H9 (cell line): ENCODE measurements at places on chromosomes 1 and 21. TPM values are rescaled to one million over a fixed set of nuclear protein-coding genes. Genes with fewer than 3 reads are reported as not detected.
A peak's percentile ranks its signal among the peaks of the same experiment; 100 is the strongest.

DNA sequence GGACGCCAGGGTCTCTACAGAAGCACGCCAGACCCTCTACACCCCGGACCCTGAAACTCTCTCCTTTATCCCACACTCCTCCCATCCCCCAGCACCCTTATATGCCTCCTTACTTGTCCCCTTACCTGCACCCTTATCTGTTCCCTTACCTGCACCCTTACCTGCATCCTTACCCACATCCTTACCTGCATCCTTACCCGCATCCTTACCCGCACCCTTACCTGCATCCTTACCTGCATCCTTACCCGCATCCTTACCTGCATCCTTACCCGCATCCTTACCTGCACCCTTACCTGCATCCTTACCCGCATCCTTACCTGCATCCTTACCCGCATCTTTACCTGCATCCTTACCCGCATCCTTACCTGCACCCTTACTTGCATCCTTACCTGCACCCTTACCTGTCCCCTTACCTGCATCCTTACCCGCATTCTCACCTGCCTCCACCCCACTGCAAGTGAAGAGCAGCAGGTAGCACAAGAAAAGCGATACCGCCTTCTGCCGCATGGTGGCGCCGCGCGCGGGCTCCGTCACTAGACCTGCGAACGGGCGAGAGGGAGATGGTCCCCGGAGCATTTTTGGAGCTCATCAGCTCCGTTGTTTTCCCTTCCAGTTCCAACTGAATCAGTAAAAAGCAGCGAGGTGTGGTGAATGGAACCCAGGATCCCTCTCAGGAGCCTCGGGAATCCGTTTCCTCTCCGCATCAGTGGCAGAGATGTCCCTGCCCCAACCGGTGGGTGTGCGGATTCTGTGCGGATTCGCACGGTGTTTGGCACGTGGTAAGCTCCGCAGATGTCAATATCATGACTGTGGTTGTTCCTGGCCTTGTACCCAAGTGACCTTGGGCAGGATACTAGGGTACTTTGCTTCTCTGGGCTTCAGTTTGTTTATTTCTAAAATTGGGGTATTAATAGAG, 2.9 kb downstream of the IFI6 start:
- no peaks in the 10 kb centered on the region; the same call in 1 of the 2 replicates for H3K27me3 ChIP-seq
- no peak overlapping the region for H3K27ac ChIP-seq
- H3K4me1 ChIP-seq = no peaks in the 10 kb centered on the region; the same call in 1 of the 2 replicates
- no peaks in the 10 kb centered on the region for H3K36me3 ChIP-seq

Gene OR2L5
- not detected in 2 replicates for total RNA-seq

Gene SLC45A1
- total RNA-seq = 0.63 and 1.1 TPM in 2 replicates

DNA sequence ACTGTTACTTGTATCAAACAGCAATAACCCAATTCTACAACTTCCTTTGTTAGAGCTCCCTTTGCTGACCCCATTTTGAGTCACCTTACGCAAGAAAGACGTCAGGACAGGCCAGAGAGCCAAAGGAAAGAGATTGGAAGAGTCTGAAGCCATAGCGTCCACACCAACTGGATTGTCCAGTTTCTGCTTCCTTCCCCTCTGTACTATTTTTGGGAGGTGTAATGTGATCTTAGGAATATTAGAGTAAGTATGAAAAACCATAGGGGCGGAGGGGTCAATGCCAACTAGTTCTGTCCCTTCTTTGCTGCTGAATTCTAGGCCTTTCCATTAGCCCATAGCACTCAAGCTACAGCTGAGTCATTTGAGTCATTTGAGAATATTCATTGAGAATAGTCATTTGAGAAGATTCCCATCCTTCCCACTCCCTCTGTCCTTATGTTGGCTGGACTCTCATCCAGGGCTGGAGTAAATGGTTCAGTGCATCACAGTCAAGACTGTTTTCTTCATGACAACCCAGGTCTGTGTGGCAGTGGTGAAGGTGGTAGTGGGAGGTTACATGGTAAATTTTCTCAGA, 14.8 kb upstream of the NFIA start:
- H3K27ac ChIP-seq = no peak overlapping the region
- H3K4me3 ChIP-seq = no peak overlapping the region
- no peaks in the 10 kb centered on the region for H3K27me3 ChIP-seq

Gene NTMT2
- total RNA-seq = 0.28 TPM in 1 of 2 replicates, not detected in the other

DNA sequence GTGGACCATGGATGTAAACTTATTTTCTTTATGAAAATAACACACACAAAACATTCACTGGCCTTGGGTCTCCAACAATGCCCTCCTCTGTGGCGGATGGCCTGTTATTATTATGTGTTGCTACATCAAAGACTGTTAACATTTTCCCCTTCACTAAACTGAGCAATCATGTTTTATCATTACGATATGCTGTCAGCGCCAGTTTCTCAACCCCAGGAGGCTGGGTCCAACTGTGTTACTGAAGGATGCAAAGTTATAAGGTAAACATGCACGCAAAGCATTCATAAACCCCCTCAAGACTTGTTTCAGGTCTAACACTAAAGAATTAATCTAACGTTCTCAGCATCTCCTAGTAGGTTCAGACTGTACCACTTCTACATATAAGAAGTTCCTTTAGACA, 6.0 kb upstream of the DUSP10 start:
- no peaks in the 10 kb centered on the region for H3K27me3 ChIP-seq
- DNase-seq = no peak
- H3K36me3 ChIP-seq = no peaks in the 10 kb centered on the region
- H3K27ac ChIP-seq = no peak overlapping the region

DNA sequence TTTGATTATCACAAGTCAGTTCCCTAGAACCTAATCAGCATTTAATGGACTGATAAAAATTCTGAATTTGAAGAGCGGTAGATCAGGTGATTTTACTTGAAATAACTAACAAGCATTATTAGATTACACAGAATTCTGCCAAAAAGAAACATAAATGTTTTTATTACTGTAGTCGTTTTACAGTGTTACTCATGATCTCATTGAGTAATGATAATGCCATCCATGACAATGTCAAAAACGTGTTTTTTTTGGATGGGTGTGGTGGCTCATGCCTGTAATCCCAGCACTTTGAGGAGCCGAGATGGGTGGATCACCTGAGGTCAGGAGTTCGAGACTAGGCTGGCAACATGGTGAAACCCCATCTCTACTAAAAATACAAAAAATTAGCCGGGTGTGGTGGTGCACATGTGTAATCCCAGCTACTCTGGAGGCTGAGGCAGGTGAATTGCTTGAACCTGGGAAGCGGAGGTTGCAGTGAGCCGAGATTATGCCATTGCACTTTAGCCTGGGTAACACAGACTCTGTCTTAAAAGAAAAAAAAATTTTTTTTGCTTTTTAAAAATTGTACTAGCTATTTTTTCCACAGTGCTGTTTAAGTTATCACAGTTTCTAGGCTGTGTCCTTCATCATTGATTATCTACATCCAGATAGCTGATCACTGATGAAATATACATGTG, 56.6 kb downstream of the LAMC1 start:
- H3K4me3 ChIP-seq = no peak overlapping the region
- no peaks in the 10 kb centered on the region for H3K36me3 ChIP-seq
- H3K4me1 ChIP-seq = no peaks in the 10 kb centered on the region
- no peak for DNase-seq
- H3K27ac ChIP-seq = no peak overlapping the region
- no peaks in the 10 kb centered on the region for H3K27me3 ChIP-seq

DNA sequence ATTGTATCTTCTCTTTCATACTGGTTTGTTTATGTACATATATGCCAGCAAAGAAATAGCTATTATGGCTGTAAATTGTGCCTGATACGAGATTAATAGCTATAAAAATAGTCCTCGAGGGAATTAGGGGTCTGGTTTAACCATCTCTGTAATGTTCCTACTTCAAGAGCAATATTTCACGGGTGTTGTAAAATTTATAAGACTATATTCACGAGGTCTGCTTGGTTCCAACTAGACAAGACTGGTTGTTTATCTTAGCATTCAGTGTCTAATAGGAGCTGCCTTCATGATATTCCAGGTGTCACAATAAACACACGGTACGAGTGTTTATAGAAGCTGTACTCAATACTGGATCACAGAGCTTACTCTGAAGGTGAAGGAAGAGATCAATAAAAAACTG, 389.9 kb downstream of the SIPA1L2 start:
- no peaks in the 10 kb centered on the region; the same call in 1 of the 2 replicates for H3K27me3 ChIP-seq
- no peak for DNase-seq
- peaks cover 7% of the 10 kb centered on the region; the same call in 1 of the 2 replicates for H3K36me3 ChIP-seq

DNA sequence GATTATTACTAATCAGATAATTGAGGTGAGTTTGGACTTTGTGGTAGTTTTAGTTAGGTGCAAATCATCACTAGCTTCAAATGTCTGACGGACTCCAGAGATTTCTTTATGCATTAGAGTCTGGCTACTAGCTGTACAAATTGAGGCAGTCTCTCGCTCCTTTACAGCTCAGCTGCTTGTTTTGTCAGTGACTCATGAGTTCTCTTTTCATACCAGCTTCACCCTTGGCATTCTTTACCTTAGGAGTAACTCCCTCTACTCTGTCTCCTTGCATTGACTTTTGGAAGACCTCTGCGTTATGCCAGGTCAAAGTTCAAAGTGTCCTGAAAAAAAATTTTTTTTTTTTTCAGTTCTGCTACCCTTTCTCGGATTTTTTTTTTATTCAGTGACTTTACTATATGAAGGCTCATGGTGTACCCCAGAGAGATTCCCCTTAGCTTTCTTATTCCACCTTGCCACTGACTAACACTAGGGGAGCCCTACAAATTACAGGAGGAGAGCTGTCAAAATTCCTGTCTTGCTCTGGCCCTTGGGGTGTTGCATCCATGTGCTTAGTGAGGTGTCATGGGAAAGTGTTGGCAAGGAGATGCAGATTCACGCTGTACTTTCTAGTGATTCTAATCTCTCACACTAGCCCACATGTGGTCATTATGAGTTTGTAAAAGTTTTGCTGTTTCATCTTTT, 576.6 kb downstream of the ADGRL2 start:
- no peaks in the 10 kb centered on the region for H3K36me3 ChIP-seq
- H3K4me1 ChIP-seq = no peaks in the 10 kb centered on the region
- H3K4me3 ChIP-seq = no peak overlapping the region

GRCh38 chr1:151546011-151546925, 6.2 kb downstream of the TUFT1 start:
- DNase-seq = no peak
- H3K27ac ChIP-seq = peak overlapping the region; percentile 44
- H3K4me3 ChIP-seq = no peak overlapping the region; the same call in 2 of the 3 replicates
